ENCODE measurements at places on chromosomes 2 and 18.

GRCh38 chr18:43578706-43579105, 301.4 kb upstream of the SYT4 start:
- no peak for DNase-seq

GRCh38 chr2:237885931-237886684, 26.7 kb downstream of the RAMP1 start:
- DNase-seq: no peak

GRCh38 chr2:109499566-109499965, 114.2 kb downstream of the SEPTIN10 start:
- DNase-seq: no peak

DNA sequence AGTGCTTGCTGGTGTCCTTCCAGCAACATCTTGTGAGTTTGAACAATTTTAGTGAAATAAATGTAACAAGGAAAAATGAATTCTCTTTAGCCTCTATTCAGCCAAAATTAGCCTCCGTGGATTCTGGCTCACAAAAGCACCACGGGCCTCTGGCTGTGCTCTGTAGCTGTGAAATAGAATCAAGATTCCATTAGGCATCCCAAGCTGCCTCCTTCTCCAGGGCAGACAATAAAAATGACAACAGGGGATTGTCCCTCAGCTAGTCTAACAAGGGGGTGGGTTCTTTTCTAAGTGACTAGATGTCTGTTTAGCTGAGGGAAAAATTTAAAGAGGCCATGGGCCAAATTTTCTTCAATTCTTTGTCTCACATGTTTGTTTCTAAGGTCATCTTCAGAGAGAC, 254.7 kb upstream of the FIGN start:
- no peak for DNase-seq

DNA sequence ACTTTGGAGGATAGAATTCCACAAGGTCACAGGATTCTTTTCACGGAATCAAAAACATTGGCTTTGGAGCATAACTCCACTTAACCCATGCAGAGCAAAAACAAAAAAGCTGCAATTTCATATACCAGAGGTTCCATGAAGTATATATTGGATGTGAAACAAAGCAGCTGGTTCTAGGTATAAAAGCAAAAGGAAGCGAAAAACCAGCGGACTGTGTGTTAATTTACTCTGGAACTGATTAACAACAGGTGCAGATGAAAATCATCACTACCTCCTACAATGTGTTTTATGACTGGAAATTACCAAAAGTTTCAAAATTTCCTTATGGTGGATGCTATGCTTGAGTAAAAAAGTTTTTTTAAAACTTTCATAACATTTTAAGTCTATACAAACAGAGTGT, 54.4 kb upstream of the LINC00305 start:
- no peak for DNase-seq

GRCh38 chr2:233912691-233913423, 4.3 kb upstream of the TRPM8 start:
- no peak for DNase-seq

GRCh38 chr18:6336239-6336638, 78.5 kb downstream of the L3MBTL4 start:
- no peak for DNase-seq

DNA sequence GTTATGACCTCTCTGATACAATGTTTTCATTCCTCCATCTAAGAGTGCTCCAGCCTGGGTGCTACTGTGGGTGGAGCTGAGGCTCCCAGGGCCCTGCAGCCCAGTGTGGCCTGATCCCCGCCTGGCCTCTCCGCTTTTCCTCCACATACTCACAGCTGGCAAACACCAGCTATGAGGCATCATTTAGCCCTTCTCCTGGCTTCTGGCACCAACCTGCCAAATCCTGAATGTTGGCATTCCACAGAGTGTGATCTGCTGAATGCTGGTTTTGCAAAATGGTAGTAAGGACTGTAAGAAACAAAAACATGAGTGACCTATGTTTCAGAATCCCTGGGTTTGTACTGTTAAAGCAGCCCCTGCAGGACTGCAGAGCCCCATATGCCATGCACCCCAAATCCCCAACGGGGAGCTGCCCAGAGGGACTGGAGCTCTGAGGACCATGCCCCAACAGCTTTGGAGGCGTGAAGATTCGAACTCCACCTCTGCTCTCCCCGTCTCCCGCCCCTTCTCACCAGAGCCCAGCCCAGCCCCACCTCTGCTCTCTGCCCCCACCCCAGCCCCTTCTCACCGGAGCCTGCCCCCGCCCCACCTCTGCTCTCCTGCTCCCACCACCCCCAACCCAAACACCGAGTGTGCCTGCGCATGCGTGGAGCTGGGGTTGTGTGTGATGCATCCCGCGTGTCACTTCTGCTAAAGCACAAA, 4.2 kb downstream of the SLC66A2 start:
- DNase-seq: no peak

DNA sequence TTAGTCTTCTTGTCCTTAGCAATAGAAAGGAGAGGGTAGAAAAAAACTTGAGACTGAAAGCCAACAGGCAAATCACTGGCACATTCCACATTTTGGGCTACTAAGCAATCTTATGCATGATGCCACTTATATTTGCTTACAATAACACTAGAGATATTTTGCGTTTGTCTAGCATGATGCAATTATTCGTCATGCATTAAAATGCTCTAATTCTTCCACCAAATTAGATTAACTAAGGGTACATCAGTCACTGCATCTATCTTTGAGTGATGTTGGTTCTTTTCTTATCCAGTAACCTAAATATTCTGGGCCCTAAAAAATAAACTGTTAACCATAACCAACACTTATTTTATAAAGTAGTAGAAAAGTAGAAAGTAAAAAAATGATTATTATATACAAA, 1311.7 kb upstream of the CDH2 start:
- no peak for DNase-seq

GRCh38 chr18:1013951-1014350, 109.3 kb downstream of the ADCYAP1 start:
- DNase-seq: no peak

DNA sequence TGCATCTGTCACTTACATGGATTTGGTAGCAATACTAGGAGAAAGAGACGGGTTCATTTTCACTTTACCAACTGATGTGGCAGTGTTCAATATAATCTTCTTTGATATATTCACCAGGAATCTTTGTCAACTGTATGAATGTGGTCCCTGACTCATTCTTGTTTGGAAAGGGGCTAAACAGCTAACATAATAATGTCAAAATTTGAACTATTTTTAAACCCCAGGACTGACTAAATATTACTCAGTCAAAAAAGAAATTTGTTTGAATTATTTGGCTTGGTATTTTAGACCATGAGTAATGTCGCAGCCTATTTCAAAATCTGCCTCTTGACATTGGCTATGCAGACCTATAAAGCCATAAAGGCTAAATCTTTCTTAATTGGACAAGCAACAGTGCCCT, 413.7 kb upstream of the RGPD4 start:
- no peak for DNase-seq

Data from stimulated activated CD4-positive, alpha-beta T cell treated with anti-CD3 and anti-CD28 coated beads, Interleukin-1b, Interleukin-23, amount 100 ng/mL, for 4 hours (primary cell).